ENCODE measurements at places on chromosomes 2 and 18.

DNA sequence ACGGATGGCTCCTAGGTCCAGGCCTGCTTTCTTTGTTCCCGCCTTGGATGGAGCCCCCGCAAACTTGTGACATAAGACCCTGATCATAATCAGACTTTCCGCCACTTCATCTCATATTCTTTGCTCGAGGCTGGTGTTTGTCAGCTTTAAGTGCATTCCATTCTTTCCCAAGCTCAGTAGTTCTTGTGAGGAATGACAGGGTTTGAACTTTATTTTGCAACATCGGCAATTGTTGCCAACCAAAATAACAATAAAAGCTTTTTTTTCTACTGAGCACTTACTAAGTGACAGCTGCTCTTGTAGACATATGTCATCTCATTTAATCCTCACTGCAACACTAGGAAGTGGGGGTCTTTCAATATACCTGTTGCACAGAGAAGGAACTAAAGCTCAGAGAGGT is 178.8 kb upstream of the ST6GAL2 start:
- DNase-seq = no peak

DNA sequence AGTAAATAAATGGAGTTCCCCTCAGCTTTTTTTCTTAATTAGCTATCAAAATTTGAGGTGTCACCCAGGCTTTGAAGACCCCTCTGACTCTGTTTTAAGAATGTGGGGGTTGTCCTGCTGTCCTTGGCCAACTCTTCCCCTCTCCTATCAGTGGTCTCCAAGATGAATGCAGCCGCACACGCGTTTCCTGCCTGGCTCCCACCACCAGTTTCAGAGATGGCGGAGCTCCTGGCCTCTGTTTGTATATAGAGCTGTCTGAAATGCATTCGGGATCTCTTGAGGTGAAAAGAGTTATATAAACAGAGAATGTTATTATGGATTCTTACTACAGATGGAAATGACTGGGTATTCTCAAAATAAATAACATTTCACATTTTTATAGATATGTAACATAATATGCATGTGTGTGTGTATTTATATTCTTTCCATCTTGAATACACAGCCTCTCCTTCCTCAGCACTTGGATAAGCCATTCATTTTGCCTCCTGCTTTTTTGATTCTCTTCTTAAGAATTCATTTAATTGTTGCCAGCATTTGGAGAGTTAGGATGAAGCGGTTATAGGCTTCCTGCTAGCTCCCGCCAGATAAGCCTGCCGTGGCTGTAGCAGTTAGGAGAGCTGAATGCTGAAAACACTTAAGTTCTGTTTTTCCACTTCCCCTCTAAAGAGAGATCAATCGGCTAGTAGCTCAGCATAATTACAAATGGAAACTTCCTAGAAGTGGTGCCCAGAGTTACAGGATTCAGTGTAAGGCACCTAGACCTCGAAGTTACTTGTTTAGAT is 659.3 kb upstream of the FANCL start:
- no peak for DNase-seq

DNA sequence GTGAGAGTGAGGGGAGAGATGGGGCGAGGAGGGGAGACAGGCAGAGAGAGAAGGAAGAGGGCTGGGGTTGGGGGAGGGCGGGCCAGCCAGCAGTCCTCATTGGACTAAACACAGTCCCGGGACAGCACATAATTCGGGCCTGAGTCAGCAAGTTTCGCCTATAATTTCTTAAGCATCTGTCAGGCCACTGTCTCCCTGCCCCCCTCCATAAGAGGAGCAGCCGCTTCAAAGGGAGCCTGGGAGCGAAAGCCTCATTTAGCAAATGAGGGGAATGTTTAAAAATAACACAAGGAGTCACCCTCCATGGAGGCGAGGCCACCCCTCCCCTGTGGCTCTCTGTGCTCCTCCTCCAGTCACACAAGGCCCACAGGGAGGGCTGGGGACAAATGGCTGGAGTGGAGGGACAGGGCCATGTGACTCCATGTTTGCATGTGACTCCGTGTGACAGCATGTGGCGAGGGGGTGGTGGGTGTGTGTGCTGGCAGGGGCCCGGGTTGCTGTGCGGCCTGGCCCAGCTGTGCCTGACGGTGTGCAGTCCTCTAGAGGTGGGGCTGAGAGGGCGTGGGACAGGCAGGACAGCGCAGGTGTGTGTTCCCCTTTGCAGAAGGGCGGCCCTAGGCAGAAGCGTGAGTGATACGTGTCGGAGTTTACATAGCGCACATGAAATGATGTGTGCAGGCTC is 162.4 kb downstream of the CELF4 start:
- peak; percentile 40 for DNase-seq

DNA sequence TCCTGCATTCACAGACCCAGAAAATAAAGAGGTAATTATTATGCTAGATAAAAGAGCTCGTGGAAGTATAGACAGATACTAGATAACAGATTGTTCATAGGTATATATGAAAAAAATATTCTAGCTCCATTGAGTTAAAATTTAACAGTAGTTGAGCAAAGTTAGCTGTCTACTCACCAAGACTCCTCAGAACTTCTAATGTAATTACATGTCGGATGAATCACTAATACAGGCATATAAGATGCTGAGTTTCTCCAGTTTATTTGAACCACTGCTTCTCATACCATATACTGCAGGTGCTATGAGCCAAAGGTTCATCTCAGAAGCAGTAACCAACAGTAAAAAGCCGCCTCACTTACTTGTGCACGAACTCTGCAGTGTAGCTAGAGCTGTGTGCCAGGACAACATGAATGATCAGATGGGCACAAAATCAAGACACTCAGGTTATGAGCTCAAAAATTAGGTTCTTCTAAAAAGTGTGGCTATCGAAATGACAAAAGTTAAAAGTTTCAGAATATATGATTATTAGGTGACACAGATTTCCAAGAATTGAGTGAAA is 373.4 kb downstream of the NCKAP5 start:
- DNase-seq = no peak

GRCh38 chr2:1796232-1796930 is 52.1 kb upstream of the PXDN start:
- DNase-seq = no peak

DNA sequence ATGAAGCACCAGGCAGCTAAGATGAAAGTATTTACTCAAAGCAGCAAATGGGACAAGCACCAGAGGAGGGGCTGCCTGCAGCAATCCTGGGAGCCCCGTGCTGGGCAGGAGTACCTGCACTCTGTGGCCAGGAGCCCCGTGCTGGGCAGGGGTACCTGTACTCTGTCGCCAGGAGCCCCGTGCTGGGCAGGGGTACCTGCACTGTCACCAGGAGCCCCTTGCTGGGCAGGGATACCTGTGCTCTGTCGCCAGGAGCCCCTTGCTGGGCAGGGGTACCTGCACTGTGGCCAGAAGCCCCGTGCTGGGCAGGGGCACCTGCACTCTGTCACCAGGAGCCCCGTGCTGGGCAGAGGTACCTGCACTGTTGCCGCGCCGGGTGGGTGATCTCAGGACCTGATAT is 158.6 kb downstream of the MYT1L start:
- no peak for DNase-seq

DNA sequence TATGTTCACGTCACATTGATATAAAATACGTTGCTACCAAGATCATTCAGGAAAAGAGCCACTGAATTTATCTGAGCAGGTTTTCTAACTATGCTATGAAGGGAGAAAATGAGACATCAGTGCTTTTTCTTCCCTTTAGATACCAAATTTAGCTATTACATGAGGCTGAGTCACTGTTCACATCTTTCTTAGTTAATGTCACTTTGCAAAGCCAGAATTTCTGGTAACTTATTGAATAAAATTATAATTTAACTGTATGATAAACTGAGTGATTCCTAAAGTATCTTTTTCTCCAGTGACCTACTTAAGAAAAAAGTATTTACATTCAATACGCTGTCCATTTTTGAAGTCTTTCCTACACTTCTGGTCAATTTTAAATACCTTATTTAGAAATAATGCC is 22.7 kb downstream of the C1D start:
- no peak for DNase-seq

DNA sequence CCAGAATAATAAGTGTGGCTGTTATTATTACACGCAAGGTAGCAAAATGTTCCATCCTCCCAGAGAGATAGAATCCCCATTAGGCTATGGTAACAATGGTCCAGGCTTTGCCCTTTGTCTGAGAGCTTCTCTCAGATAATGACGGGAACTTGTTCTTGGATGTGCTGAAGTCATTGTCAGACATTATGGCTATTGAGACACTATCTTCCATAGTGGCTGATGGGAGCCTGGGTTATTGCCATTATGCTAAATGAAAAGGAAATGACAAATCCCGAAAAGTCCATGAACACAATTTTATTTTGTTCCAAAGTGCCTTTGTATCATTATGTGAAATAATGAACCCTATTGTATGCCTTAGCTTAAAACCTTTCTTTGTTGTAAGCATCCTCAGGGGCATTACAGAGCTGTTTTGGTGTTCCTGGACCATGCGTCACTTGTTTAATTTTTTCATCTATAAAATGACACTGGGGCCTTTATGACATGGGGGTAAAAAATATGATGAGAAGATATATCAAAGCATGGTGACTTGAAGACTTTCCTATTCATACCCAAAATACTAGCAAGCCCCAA is 218.5 kb downstream of the KCNS3 start:
- DNase-seq = no peak

GRCh38 chr18:12295389-12296086 is 12.5 kb upstream of the TUBB6 start:
- no peak for DNase-seq

GRCh38 chr2:59851836-59852475 is 701.5 kb downstream of the BCL11A start:
- DNase-seq = no peak

DNA sequence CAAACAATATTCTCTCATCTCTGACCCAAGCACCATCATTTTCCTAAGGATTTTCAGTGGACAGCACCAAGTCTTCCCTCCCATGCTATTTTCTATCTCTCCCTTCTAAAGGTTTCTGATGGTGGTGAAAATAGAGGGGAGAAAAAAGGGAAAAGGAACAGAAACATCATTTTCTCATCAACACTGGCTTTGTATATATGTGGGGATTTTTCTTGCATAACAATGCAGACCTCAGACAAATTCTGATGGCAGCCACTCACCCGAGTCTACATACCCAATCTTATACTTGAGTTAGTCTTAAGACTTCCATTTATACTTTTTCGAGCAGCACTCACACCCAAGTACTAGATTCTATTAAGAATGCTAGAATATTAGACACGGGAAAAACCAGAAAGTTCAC is 95.8 kb downstream of the TMEM163 start:
- DNase-seq = no peak

- no peak for DNase-seq
Measured at GRCh38 chr18:80188643-80189530, 58.4 kb downstream of the PARD6G start.

DNA sequence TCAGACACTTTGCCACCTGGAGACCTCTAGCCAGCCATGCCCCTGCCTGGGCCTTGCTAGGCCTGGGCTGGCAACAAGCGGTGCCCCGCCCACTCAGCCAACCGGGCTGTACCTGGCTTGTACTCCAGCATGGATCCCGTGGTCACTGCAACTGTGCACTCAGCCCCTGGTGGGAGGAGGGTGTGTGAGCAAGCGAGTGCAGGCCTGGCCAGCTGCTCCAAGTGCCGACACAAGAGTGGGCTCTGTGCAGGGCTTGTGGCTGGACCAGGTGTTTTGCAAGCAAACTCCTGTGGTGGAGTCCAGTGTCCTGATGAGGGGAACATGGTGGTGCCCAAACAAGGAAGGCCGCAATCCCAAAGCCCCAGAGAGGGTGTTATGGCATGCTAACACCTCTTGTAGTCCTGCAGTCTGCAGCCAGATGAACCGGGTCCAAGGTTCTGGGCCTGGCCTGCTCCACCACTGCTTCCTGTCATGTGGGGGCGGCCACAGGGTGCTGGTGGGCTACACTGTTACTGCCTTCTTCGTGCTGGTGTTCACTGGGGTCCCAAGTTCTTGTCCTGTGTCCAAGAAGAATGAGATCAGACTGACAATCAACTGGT is 60.1 kb upstream of the CD28 start:
- peak; percentile 45 for DNase-seq

DNA sequence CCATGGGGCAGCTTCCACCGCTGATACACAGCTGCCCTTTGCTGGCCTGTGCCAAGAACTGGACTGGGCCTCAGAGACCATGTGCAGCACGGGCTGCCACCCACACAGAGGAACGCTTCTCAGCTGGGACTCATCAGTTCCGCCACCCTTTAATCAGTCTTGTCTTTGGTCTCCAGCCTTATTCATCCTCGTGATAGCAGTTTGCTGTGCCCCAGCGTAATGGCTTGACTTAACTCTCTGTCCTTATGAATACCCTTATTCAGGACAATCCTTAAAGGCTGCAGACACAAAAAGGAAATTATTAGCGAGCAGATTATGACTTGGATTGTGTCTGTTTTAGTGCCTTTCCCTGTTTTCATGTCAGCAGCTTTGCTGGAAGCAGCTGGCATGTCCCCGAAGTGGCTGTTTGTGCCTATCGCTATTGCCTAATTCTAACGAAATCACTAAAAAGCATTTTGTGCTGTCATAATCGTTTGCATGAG is 108.9 kb upstream of the DAPL1 start:
- DNase-seq = no peak

- DNase-seq = no peak
Measured at GRCh38 chr2:145777914-145778313, 1258.0 kb upstream of the ZEB2 start.

- DNase-seq = no peak
Measured at GRCh38 chr18:58992301-58993231, 127.9 kb downstream of the ZNF532 start.

- no peak for DNase-seq
Measured at GRCh38 chr18:49869354-49869753, 56.0 kb upstream of the ACAA2 start.

- peak; percentile 18 for DNase-seq
Measured at GRCh38 chr2:66428986-66429612, 5.8 kb upstream of the MEIS1 start.

- no peak for DNase-seq
Measured at GRCh38 chr2:236086971-236087465, 81.2 kb downstream of the GBX2 start.

- DNase-seq = no peak
Measured at GRCh38 chr2:72713857-72714256, 112.0 kb downstream of the EXOC6B start.

GRCh38 chr2:148970385-148970784 is 68.1 kb upstream of the LYPD6B start:
- DNase-seq = no peak

- DNase-seq = no peak
Measured at GRCh38 chr2:127193164-127193966, 26.7 kb downstream of the CYP27C1 start.

DNA sequence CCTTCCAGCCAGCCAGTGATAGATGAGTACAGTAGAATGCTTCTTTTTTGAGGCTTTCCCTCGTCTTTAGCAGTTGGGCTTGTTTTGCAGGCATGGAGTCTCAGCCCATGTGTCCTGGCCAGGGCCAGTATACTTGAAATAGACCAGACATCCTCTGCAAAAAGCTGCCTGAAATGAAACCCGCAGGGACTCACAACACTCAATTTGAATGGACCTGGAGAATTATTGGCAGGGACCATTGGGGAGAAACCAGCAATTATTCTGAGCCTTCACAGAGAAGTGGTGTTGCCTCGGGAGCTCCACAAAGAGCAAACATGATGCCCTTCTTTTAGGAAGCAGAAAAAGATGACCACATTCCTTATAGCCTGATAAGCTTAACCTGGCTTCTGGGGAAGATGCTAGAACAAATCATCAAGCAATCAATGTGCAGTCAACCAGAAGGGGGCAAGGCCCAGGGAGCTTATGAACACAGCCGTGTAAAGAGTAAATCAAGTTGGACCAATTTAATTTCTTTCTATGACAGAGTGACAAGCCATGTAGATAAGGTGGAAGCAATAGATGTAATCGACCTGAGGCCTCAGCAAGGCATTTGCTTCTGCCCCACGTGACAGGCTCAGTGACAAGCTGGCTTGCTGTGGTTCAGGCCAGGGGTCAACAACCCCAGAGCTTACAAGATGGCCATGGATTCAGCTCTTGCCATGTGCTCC is 42.1 kb downstream of the BOD1L2 start:
- DNase-seq = no peak

Measured in NCI-H510A (cell line).